ENCODE measurements at places on chromosomes 5 and 9.

DNA sequence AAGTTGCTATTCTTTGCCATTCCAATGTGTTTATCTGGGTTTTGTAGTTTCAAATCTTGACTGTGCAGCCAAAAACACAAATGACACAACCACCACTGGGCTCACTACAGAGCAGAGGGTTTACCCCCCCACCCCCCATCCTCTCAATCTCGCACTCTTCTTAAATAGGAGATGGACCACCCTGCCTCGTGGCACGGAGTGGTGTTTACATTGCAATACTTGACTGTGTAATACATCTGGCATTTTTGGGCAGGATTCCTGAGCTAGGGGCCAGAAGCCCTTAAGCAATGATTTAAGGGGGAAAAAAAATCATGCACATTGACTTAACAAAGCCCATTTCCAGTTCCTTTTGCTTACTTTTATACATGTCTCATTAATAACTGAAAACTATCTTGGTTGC is 19.0 kb downstream of the PTCH1 start:
- no peak for DNase-seq

DNA sequence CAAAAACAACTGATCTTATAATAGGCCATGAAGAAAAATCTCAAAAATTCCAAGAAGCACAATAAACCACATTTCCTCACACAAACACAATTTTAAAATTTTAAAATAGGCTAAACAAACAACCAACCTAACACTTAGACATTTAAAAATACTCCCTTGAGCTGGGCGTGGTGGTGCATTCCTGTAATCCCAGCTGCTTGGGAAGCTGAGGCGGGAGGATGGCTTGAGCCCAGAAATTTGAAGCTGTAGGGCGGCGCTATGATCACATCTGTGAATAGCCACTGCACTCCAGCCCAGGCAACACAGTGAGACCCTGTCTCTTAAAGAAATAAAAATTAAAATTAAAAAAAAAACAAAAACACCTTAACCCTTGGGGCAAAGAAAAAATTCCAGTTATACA is 36.9 kb upstream of the TESK1 start:
- DNase-seq: no peak

- DNase-seq: no peak
These were observed 57.4 kb downstream of the GCNT1 start for GRCh38 chr9:76516350-76516749.

GRCh38 chr5:57346328-57346727 is 136.3 kb downstream of the ACTBL2 start:
- no peak for DNase-seq
